ENCODE measurements at places on chromosomes 7 and 10.

DNA sequence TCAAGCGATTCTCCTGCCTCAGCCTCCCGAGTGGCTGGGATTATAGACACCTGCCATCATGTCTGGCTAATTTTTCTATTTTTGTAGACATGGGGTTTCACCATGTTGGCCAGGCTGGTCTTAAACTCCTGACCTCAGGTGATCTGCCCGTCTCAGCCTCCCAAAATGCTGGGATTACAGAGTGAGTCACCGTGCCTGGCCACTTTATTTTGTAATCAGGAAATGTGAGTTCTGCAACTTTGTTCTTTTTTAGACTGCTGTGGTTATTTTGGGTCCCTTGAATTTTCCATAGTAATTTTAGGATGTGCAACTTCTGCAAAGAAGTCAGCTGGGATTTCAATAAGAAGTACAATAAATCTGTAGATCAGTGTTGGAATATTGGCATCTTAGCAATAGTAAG lies 96.8 kb downstream of the CYTH3 start:
- no peak for DNase-seq

GRCh38 chr10:122186816-122187810 lies 84.0 kb upstream of the BTBD16 start:
- DNase-seq, result no peak

DNA sequence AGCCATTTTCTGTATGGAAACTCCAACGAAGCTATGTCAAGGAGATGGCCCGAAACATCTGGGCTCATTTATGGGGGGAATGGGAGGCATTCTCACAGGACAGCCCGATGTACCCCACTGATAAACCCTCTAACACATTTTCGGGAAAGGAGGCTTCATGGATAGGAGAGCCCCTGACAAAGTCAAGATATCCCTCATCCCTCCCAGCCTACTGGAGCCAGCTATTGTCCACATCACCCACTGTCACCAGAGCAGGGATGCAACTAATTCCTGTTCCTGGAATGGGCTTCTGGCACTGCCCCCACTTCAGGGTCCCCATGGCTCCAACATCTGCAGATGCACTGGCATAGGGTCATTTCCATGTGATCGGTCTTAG lies 98.2 kb upstream of the BMPER start:
- DNase-seq, result no peak

DNA sequence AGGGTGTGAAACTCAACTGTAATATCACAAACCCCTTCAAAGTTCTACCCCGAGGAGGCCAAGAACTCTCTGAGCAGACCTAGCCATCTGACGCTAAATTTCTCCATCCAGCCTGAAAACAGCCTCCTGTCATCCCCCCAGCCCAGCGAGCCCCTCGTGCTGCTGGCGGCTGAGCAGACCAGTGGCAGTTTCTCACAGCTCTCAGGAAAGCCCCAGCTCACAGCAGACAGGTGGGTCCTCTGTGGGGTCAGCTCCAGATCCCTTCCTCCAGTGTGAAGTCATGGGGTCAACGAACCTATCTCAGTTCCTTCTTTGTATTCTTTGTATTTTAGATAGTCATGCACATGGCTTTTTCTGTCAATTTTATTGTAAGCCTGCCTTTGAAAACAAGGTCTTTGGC lies 7.8 kb downstream of the GARIN1A start:
- no peak for DNase-seq

GRCh38 chr7:2013381-2014311 lies 219.1 kb downstream of the MAD1L1 start:
- peak; percentile 35 for DNase-seq

DNA sequence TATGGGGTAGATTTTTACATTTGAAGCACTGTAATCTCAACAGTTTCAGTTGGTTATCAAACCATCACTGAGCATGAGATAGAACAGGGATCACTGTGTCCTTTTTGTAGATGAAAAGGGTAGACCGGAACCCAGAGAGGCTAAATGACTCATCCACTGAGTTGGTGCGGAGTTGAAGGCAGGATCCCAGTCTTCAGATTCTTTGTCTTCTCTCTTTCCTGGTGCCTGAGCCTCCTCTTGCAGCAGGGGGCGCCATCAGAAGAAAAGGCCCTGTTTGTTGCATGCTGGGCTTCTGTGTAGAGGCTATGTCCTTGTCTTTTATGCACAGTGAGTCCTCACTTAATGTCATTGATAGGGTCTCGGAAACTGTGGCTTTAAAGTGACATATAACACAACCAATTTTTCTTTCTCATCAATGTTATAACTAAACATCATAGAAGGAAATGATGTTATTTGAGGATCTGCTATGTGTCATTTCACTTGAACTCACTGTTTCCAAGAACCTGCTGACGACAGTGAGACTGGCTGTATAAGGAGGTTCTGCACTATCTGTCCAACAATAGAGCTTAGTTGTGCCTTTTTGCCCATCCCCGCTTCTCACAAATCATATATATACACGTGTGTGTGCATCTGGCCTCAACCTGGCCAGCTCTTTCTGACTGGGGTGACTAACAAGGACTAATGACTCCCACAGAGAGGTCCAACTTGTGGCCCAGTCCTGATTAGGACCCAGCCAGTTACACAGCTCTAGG lies 14.3 kb downstream of the ZNF282 start:
- peak; percentile 46 for DNase-seq

DNA sequence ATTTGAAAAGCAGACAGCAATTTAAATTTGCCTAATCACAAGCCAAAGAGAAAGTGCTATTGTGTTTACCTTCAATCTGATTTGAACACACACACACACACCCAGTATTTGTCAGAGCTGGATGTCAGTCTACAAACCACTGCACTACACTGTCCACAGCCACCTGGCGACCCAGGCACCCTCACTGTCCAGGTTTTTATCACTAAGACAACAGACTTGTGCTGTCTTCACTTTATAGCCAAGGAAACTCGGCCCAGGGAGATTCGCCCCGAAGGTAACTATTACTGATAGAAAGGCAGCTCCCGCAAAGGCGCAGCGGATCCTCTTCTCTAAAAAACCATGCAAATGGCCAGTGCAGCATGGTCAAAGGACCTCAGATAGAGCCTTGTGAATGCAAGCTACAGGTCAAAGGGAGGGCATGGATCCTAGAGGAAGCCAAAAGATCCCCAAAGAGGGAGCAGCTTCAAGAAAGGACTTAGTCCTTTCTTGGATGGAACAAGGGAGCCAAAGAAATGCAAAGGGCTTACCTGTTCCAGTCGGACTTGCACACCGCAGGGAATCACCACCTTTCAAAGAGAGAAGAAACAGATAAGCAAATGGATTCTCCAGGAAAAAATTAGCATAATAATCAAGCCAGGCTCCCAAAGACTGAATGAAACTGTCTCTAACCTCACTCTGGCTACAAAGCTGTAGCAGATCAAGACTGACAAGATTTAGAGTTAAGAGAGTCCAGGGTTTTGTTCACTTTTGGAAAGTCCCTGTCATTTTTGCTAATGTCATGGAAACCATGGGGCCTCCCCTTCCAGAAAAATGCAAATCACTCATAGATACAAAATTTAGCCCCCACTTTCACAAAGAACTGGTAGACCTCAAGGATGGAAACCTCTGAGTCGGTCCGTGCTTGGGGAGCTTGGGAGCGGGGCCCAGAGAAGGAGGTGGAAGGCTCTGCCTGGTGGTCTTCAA lies 101.1 kb downstream of the TNS3 start:
- DNase-seq, result no peak

GRCh38 chr7:30922596-30922995 lies 10.9 kb downstream of the AQP1 start:
- peak; percentile 24 for DNase-seq

DNA sequence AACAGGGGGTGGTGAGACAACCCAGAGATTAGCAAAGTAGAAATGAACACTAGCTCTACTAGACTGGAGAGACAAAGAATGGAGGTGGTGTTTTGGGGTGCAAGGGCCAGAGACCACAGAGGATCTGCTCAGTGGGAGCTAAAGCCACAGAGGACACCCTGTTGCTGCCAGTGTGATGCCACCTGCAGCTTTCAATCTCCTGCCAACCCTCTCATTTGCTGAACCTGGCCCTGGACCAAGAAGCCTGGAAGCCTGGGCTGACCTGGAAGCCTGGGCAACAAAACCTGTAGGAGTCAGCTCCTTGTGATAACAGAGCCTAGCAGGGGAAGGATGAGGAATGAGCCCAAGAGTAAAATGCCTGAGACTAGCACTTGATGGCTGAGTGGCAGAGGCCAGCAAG lies 81.1 kb upstream of the ADO start:
- DNase-seq, result no peak

DNA sequence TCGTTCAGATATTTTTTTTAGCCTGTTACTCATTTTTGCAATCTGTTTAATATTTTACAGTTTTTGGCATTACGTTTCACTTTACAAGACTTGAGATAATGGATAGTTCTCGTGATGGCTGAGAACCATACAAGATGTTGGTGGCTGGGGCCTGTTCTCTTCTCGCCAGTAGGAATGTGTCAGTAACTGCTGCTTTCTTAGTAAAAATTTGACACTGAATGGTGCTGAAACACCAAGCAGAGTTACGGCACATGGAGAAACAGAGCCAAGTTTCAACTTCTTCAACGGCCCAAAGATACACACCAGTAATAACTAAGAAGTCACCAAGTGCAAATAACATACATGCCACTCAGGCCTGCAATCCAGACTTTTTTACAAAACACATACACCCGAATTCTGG lies 130.4 kb downstream of the NRP1 start:
- no peak for DNase-seq

GRCh38 chr10:6399231-6399741 lies 180.8 kb downstream of the PRKCQ start:
- no peak for DNase-seq

DNA sequence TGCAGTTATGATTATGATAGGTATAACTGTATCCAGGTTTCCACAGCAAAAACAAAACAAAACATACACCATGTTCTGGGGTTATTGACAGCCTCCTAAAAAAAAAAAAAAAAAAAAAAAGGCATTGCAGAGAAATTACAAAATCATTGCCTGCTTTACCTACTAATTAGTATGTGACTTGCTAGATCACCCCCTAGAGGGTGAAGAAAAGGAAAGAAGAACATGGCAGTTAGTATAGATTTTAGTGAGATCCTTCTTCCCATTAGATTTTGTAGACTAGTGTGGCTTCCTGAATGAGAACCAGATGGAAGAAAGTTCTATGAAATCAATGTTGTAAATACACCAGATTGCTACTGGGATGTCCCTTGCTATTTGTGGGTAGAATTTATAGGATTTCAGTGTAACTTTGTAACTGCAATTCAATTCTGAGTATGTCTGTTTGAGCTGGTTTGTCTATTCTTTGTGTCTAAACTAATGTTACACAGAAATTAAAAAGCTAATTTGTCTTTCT lies 24.0 kb upstream of the AGBL3 start:
- no peak for DNase-seq

- DNase-seq, result no peak
These were observed 493.9 kb downstream of the GLRX3 start for GRCh38 chr10:130630135-130630534.

DNA sequence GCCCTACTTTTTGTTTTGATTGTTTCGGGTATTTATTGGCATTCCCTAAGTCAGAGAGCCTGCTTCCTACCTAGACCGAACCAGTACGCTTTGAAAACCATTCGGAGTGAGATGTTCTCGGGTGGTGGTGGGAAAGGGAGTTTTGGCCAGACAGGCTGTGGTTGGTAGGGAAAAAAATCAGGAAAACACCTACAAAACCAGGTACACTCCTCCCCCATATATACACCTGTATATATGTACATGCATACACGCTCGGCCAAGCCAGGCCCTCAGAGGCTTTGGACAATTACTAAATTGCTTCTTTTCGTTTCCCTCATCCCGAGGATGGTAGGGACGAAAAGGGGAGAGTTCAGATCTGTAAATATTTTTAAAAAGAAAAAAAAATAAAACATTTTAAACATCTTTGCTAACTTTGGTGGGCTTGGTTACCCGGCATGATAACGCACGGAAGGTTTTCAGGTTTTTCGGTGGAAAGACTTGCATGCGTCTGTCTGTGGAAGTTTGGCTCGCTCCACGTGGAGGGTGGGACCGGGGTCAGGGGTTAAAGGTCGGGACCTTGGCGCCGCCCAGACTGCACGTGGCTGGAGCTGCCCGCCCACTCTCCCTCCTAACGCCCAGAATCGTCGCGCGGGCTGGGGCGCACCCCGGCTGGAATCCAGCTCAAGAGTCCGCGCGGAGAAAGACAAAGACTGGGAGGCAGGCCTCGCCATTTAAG lies 2.5 kb downstream of the HMX2 start:
- DNase-seq, result no peak

- DNase-seq, result no peak
These were observed 455.8 kb downstream of the XPNPEP1 start for GRCh38 chr10:109467551-109467950.

- DNase-seq, result no peak
These were observed 38.9 kb downstream of the SH3PXD2A start for GRCh38 chr10:103816431-103816830.

DNA sequence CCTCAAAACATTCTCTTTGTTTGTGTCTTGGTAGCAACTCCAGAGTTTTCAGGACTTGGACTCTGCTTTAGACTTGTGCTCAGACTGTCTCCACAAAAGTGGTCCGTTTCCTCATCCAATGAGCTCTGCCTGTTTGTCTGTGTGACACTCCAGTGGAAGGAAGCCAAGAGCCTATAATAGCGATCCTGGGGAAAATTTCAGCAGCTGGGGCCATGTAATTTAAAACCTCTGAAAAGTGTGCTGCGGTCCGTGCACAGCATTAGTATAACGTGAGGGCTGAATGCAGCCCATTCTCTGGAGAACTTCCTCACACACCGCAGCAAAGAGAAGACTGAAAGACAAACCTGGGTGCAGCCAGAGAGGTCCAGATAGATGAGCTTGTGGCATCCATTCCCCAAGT lies at the start of gene LRRC17:
LRRC17 (plus strand) TSS at position 259 of the 400 bp plus-strand sequence. CDS start 20,914 bp downstream, outside the sequence.
- no peak for DNase-seq

DNA sequence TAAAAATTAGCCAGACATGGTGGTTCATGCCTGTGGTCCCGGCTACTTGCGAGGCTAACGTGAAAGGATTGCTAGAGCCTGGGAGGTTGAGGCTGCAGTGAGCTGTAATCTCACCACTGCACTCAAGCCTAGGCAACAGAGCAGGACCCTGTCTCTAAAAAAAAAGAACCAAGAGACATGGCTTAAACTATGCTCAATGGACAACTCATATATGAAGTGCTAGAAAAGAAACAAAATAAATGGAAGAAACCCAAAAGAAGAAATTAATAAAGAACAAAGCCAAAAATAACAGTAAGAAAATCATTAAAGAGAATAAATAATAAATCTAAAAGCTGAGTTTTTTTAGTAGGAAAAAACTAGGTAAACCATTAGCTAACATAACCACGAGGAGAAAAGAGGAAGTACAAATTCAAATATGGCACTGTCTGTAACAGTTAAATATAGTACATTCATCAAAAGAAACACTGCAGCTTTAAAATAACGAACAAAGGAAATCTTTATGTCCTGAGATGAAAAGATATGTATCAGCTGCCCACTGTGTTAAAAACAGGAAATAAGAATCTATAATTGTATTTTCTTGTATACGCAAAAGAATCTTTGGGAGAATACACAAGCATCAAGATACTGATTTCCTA lies 48.7 kb downstream of the UPF2 start:
- no peak for DNase-seq

- DNase-seq, result no peak
These were observed 8.1 kb downstream of the BLVRA start for GRCh38 chr7:43766564-43766963.

Measured in lower lobe of right lung (tissue), 2 donors.